Stimulated activated CD4-positive, alpha-beta T cell treated with anti-CD3 and anti-CD28 coated beads, Interleukin-4, amount 100 ng/mL, for 48 hours (primary cell): ENCODE measurements at places on chromosomes 4 and X.

- no peak for DNase-seq
These were observed 19.3 kb upstream of the RASL11B start for GRCh38 chr4:52842792-52843191.

GRCh38 chr4:38669208-38669607 is 5.2 kb downstream of the KLF3 start:
- no peak for DNase-seq

DNA sequence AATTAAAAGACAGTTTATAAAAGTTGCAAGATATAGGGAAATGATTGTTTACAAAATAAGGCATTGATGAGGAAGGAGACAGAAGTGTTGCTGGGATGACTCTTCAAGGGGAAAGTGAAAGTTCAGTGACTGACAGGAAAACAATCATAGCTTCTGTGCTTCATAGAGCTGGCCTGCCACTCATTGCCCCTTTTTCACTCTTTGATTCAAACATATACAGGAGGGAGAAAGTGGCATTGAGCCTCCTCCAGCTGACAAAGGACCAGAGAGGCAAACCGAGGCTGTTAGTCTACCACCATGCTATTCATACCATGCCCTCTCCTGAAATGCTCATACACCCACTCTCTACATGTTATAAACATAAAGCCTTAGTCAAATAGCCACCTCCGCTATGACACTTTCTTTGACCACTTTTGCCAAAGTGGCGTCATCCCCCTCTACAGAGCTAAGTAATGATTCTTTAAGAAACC is 79.2 kb upstream of the ATOH1 start:
- no peak for DNase-seq

DNA sequence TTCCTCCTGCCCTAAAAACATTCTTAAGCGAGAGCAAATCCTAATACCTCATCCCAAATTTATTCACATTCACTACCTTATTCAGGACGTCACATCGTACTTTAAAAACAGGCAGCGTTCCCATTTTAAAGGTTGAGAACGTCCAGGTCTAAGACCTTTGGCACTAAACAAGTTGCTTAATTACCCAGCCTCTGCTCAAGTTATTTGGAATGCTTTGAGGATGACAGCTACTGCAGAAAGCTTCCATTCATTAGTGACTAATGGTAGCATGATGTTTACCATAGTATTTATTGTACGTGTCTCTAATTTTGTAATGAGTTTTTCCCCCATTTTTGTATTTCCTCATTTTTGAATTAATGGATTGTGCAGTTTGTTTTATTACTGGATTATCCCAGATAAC is 1.5 kb downstream of the USP38 start:
- DNase-seq = no peak

DNA sequence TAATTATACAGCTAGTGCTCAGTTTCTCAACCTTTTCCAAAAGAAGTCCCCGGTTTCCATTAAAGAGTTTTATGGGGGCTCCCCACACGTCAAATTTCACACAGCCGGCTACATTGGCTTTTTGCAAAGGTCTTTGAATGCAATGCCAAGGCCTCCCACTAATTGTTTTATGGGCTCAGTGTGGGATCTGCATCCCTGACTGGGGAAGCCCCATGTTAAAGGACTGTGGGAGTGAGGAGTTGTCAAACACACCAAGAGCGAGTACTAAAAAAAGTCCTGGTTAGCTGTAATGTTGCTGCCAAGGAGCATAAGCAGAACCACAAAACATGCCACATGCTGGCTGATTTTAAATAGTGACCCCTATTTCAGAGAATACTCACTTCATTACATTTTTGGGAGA is 162.6 kb downstream of the BMPR1B start:
- DNase-seq = no peak

- DNase-seq = no peak
These were observed 6.1 kb downstream of the TAF9B start for GRCh38 chrX:78133238-78133960.

DNA sequence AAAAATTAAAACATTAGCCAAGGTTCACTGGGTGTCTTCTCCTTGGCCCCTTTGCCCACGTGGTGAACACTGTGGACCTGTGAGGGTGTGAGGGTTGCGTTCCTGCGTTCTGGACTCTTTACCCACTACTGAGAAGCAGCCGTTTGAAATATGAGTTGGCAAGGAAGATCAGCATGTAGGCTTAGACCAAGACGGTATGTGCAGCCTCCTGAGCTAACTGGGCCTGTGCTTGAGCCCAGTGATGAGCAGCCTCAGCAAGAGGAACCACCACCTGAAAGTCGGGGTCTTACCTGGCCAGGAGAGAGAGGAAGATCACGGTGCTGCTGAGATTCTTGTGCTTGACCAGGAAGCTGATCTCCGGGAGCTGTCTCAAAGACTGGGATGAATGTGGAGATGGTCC is 19.5 kb downstream of the RGS12 start:
- no peak for DNase-seq

GRCh38 chrX:38055170-38055847 is 49.0 kb downstream of the SYTL5 start:
- no peak for DNase-seq

- DNase-seq = no peak
These were observed 50.5 kb downstream of the SLC4A4 start for GRCh38 chr4:71389149-71389827.

DNA sequence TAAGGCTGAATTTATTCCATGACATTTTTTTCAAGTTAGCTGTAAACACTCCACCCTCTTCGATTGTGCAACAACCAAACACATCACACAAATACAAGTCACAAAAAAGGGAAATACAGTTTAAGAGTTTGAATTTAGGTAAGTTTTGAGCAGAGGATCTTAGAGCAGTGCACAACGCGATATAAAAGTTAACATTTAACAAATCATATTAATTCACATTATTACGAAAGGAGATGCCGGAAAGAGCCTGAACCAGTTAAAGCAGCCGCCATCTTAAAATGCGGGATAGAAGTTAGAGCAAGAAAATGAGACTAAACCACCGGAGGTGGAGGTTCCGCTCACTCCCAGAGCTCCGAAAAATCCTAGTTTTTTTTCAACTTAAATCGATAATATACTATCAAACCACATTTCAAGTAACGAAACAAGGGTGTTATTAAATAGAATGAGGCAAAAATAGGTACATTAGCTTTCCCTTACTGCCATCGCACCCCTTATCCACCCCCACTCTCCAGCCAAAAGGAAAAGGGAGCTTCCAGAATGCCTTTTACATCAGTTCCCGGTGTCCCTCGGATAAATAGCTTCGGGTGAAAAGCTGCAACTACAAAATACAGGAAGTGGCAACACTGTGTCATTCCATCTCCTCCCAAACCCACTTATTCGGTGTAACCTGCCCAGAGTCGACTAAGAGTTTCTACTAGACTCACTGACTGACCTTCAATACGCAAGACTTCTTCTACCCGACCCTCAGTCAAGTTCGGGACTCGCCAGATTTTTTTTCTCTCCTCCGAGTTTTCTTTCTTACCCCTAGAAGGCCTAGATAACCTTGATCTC is 1.9 kb downstream of the UBE2D3 start:
- peak; percentile 26 for DNase-seq

GRCh38 chr4:4200624-4201023 is 26.1 kb downstream of the OTOP1 start:
- DNase-seq = no peak

DNA sequence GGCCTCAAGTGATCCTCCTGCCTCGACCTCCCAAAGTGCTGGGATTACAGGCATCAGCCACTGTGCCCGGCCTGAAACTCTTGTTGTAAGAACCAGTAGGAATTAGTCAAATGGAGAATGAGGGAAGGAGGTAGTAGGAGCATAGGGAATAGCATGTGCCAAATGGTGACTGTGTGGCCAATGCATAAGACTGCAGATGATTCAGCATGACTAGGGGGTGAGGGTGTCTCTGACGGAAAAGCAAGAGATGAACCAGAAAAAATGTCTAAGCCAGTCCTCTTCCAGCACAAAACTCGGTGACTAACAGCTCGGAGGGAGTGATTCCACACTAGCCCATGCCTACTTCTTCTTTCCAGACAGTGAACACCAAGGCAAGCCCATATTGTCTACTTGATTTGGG is 58.2 kb upstream of the DUSP21 start:
- DNase-seq = no peak

GRCh38 chr4:99156992-99157391 is 12.9 kb upstream of the ADH4 start:
- no peak for DNase-seq

DNA sequence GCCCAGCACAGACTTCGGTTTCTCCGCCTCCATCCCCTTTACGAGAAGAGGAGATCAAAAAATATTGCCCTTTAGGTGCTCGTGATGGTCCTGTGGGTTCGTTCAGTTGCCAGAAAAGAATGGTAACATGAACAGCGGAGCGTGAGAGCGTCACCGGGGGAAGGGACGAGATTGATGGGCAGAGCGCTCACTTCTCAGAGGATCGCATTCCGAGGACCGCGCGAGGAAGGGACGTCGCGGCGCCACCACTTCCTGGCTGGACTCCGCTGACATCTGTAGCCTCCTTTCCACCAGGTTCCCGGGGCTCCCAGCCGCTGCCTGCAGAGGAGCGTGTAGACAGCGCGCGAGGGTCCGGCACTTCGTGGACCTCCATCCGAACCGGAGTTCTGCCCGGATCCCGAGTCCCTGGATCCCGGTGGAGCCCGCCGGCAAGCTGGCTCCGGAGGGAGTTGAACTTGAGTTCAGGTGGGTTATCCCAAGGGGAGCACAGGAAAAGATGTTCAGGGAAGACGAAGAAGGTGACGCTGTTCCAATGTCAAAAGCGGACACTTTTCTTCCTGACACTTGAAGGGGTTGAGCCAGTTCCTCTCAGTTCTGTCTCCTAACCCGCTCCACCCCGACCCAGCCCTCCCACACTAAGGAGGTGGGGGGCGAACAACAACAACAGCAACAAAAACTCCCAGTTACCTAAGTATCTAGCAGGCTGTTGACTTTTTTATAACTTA is 484 bp downstream of the GALNTL6 start:
- no peak for DNase-seq
